CD8-positive, alpha-beta memory T cell (primary cell): ENCODE measurements at places on chromosomes 12 and 14. TPM values are rescaled to one million over a fixed set of nuclear protein-coding genes. Genes with fewer than 3 reads are reported as not detected.

DNA sequence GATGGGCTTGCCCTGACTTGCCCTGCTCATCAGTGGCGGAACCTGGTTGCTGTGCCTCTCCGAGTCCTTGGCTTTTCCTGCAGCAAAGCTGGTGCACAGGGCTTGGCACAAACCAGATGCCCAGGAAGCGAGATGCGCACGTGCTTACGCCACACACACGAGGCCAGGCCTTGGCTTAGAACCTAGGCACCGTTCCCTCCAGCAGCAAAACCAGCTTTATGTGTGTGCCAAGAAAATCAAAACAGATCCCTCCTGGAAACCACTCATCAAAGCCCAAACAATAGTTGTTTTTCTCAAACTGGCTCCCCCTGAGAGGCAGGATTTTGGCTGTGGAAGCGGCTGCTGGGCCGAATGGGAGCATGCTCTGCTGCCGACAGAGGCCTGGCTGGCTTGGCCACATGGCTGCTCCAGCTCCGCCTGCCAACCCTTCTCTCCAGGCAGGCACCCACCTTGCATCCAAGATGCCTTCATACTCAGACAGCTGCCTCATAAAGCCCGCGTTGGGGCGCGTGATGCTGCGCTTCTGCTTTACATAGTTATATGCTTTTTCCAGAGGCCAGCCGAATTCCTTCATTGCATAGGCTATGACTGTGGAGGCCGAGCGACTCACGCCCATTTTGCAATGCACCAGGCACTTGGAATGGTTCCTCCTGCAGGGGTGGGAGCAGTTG lies 58.7 kb downstream of the SSH1 start:
- DNase-seq, result no peak

DNA sequence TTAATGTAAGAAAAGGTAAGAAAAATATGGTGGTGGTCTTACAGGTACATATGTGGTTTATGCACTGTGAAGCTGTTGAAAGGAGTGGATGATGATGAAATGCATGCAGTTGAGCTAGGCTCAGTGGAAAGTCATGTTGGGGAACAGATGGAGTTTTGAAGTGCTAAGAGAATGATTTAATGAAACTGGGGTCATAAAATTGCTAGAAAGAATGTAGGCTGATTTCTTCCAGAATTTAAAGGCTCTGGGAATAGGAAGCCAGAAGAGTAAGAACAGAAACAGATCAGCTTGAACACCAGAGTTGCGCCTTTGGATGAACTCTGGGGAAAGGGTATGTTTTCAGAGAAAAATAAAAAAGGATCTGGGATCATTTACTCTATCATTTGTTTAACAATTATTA lies 146.5 kb downstream of the MON2 start:
- no peak for DNase-seq

DNA sequence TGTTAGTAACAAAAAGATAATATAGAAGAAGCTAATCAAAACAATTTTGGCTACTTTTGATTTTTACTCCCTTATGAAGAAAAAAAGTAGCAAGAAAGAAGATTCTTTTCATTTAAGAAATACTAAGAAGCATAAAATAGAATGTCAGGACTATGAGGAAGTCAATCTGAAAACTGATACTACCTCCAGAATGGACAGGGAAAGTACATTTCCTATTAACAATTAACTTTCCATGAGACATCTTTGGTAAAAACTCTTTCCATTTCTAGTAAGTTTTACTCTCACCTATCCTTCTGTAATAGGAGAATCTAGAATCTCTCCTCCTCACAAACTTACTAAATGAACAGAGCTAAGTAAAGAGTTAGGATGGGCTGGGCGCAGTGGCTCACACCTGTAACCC lies 51.3 kb upstream of the NPFF start:
- no peak for DNase-seq

GRCh38 chr12:14157088-14157747 lies 175.8 kb upstream of the GRIN2B start:
- no peak for DNase-seq

DNA sequence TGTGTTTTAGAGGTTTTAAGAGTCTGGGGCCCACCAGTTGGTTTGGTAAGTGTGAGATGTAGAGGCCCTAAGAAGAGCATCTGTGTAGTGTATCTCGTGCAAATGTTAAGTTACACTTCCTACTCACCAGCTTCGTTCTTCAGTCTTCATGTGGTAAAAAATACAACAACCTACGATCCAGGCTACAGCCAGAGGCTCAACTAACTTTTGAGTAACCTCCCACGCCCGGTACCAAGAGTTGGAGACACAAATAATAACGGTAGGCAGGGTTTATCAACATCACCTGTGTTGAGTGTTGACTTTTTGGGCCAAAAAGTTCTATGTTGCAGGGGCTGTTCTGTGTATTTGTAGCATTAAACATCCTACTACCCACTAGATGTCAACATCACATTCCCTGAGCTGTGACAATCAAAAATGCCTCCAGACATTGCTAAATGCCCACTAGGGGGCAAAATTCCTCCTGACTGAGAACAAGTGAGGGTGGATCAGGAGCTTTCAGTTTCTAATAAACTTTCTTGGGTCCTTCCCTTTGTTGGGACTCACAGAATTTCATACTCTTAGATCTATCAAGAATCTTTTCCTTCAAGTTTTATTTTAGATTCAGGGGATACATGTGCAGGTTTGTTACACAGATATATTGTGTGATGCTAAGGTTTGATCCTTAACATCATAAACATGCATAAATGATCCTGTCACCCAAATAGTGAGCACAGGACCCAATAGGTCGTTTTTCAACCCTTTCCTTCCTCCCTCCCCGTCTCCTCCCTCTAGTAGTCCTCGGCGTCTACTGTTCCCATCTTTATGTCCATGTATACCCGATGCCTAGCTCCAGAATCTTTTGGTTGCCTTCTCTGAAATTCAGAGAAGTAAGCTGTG lies 94.7 kb downstream of the SLC2A13 start:
- DNase-seq, result peak; percentile 55

GRCh38 chr12:29732191-29732590 lies 51.6 kb downstream of the TMTC1 start:
- DNase-seq, result no peak

GRCh38 chr12:5901416-5901815 lies 43.6 kb downstream of the ANO2 start:
- no peak for DNase-seq

DNA sequence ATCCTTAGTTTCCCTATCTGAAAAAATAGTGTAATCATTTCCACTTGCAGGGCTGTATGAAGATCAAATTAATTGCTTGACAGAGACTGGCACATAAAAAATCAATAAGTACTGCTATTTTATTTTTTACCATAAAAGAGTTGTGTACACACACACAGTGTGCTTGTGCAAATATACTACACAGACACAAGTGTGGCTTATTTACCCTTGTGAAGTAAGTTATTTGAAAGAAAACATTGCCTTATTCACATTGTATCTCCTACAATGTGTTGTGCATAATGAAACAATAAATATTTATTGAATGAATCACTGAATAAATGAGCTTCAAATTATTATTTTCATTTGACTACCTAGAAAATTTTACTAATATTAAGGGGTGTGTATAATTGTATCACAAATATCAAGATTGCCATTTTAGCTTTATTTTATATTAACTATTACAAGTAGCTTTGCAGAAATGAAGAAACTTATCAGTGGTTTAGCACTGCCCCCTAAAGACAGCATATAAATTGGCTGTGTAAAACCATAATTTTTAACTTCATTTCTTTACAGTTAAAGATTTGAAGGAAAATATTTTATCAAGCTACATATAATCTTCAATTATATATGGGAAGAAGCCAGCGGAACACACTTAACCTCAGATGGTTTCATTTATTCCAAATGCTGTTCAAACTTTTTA lies 11.3 kb downstream of the GARIN6 start:
- no peak for DNase-seq

Gene ZNF705A
- not detected for polyA plus RNA-seq

- no peak for DNase-seq
Observed at GRCh38 chr14:102506626-102506925, 3.0 kb downstream of the ANKRD9 start.

- DNase-seq, result peak; percentile 17
Observed at GRCh38 chr12:68591734-68592418, 18.8 kb upstream of the RAP1B start.

GRCh38 chr14:104343690-104344640 lies 205.6 kb downstream of the KIF26A start:
- no peak for DNase-seq

Gene TROAP
- 0.79 TPM for polyA plus RNA-seq

GRCh38 chr12:2675776-2676175 lies 119.0 kb upstream of the FKBP4 start:
- DNase-seq, result no peak

DNA sequence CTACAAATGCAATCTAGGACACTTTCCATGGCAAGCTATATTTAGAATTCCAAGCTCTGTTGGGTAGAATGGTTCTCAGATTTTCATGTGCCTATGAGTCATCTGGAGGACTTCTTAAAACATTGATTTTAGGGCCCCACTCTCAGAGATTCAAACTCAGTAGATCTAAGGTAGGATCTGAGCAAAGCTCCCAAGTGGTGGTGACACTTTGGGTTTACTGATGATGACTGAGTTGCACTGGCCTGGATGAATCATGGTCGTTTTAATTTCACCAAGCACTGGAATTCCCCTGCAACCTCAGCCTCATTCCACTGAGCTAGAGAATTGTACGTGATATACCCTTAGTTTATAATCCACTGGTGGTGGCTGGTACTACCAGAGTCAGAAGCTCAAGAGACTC lies 86.5 kb downstream of the PPM1H start:
- DNase-seq, result no peak

GRCh38 chr14:83300476-83301064 lies 1766.9 kb upstream of the SEL1L start:
- DNase-seq, result no peak

- DNase-seq, result no peak
Observed at GRCh38 chr12:66550626-66551025, 128.2 kb downstream of the GRIP1 start.

- no peak for DNase-seq
Observed at GRCh38 chr12:116455540-116456329, 103.4 kb upstream of the MAP1LC3B2 start.

- DNase-seq, result no peak
Observed at GRCh38 chr12:64699504-64700115, 59.6 kb downstream of the GNS start.
